NCI-H1417 treated with DMSO at 0.1 percent for 48 hours (cell line): ENCODE measurements at places on chromosomes 11 and 22.

DNA sequence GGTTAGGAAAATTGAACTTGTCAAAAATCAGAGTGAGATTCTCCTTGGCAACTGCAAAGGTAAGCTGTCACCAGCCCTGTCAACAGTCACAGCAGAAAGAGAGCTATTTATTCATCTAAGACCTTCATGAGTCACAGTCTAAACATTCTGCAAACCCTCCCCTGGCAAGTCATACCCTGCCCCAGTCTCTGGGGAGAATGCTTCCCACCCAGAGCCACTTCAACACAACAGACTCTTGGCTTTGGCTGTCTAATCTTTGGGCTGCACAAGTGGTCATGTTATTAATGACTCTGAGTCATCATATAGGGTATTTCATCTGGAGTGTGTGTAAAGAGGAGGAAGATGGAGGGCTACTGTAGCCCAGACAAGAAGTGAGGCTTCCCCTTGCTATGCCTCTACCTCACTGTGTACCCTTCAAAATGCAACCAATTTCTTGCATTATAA is 153.4 kb downstream of the CCDC34 start:
- DNase-seq = no peak

- DNase-seq = no peak
Observed at GRCh38 chr11:30447058-30447640, 124.2 kb downstream of the ARL14EP start.

- no peak for DNase-seq
Observed at GRCh38 chr11:76329084-76329648, 51.8 kb downstream of the THAP12 start.

DNA sequence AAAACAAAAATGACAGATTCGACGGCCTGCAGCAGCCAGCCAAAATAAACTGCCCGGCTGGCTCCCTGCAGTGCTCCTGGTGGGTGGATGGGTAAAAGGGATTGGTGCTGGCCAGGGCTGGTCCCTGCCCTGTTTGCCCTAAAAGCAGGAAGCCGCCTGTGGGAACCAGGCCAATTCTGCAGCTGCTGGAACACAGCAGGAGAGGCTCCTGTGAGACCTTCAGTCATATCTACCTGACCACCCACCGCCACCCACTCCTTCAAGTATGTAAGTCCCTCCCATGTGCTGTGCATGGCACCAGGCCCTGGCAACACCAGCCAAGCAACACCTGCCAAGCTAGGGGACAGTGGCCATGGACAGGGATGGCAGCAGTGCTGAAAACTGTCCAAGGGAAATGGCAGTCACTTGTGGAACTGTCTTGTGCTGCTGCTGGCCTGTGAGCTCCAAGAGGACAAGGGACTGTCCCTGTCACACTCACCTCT is 48.7 kb upstream of the ARFGAP3 start:
- DNase-seq = no peak

- no peak for DNase-seq
Observed at GRCh38 chr11:94760296-94760695, 7.9 kb upstream of the AMOTL1 start.

GRCh38 chr11:57148621-57149020 is 33.1 kb upstream of the LRRC55 start:
- DNase-seq = no peak

- no peak for DNase-seq
Observed at GRCh38 chr11:120467627-120468026, 43.9 kb upstream of the GRIK4 start.

DNA sequence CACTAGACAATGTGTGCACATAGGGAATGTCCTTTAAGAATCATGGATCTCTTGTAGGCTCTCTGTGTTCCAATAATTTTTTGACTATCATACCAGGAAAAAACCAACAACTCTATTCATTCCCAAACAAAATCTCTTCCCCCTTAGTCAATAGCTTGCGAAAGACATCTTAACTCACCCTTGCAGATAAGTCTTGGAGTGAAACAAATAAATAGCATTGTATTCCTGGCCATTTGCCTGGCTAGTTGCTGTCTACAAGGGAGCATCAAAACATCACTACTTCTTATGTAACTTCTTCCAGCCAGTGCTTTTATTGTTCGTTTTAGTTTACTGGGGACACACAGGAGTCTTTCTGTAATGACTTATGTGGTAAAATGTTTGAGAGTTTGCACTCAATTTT is 29.4 kb downstream of the SCN3B start:
- no peak for DNase-seq

DNA sequence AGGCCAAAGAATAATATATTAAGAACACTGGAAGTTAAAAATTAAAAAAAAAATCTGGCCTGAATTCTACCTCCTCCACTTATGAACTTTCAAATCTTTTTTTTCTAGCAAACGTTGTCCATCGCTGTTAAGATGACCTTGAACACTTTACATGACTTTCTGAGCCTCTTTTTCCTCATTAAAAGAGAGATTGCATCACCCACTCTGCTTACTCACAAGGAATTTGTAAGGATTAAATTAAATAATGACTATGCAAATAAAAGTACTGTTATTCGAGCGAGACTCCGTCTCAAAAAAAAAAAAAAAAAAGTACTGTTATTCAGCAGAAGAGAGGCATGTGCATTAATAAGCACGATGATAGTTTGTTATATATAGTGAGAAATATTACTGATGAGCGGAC is 285.1 kb upstream of the CCDC90B start:
- no peak for DNase-seq

DNA sequence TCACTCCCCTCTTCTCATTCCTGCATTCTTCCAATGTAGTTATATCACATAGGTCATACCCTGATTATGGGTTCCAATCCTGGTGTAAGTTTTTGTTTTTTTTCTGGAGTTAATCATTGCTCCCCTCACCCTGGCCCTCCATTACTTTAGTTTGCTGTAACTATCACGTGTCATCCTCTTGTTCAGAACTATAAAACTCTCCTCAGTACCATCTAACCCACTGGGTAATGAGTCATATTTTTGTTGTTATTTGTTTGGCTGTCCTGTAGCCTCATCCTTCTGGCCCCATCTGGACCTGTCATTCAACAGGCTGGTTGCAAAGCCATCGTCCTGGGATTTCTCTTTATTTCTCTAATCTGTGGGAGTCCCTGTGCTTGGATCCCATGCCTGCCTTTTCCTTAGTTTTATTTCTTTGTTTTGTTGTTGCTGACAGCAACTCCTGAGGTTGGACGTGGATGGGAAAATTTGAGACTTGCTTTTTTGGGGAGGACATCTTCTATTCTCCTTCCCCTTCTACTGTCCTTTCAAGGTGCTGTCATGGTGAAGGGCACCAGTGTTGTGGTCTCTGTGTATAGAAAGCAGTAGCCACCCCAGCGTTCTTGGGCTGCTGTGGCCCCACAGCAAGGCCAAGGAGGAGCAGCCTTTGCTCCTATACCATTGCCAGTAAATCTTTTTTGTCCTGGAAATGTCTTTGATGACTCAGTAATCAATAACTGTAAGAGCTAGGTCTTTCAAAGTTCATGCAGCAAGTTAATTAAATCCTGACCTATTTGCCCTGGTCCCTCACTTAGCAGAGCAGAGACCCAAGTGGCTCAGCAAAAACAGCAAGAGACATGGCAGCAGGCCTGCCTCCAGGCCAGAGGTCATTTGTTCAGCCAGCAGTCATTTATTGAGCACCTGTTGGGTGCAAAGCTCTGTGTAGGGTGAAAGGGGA is 82.5 kb downstream of the C22orf31 start:
- DNase-seq = no peak

DNA sequence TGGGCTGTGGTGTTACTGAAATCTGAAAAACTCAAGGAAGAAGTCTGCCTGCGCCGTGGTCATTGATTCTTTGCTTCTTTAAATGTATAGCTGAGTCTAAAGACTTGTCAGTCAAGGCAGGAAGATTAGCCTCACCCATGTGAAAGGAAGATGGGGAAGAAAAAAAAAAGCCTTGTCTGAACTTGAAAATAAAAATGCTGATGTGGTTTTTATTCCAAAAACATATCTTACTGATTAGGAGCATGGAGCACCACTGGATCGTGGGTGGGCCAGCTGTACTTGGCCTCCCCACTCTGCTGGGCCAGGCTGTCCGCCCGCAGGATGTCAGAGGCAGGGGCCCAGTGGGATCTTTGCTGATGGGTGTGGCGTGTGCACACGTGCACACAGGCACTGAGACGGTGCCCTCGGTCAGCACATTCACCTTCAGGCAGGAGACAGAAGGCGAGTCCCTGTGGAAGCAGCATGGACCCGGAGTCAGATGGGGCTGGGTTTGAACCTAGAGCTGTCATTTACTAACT is 111.9 kb downstream of the WNT7B start:
- DNase-seq = no peak

- no peak for DNase-seq
Observed at GRCh38 chr11:1060410-1060809, 14.3 kb upstream of the MUC2 start.

DNA sequence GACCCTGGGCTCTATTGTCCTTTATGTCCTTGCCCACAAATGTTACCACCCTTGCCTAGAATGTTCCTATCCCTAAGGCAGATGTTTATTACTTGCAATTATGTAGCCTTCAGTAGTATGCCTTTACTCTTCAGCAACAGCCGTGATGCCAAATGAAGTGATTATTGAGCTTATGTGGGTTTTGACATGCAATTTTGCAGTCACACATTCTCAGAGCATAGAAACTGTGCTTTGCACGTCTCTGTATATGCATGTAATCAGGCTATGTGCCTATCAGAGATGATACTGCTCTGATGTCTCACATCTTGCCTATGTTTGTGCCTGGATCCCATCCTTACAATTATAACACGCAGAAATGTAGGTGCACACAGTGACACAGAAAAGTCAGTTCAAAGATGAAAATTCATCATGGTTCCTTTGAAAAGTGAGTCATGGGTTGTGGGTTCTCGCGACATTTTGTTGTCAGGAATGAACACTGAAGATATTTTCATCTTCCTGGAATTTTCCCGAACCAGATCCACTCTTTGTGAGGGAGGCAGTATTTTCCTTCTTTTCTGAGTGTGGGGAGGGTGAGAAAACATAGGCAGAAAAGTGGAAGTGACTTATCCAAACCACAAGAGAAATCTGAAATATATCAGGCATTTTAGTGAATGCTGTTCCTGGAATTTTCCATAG is 81.1 kb downstream of the BMAL1 start:
- no peak for DNase-seq

- no peak for DNase-seq
Observed at GRCh38 chr11:122478986-122479385, 176.5 kb upstream of the UBASH3B start.

DNA sequence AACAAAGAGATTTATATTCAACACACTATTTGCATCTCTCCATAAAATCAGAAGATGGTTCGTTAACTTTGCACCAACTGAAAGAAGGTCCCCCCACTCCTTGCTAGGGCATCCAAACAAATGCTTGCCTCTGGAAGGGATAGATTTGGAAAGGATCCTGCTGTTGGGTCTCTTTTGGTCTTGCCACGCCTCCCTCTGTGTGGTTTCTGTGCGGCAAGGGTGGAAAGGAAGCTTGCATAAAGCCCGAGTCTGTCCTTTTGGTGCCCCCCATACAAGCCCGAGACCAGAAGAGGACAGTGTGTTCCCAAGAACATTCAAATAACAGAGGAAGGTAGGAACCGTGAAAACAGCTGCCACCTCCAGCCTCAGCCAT is 15.1 kb downstream of the SCGB1A1 start:
- no peak for DNase-seq

GRCh38 chr11:69884751-69885150 is 65.5 kb upstream of the FGF3 start:
- no peak for DNase-seq

DNA sequence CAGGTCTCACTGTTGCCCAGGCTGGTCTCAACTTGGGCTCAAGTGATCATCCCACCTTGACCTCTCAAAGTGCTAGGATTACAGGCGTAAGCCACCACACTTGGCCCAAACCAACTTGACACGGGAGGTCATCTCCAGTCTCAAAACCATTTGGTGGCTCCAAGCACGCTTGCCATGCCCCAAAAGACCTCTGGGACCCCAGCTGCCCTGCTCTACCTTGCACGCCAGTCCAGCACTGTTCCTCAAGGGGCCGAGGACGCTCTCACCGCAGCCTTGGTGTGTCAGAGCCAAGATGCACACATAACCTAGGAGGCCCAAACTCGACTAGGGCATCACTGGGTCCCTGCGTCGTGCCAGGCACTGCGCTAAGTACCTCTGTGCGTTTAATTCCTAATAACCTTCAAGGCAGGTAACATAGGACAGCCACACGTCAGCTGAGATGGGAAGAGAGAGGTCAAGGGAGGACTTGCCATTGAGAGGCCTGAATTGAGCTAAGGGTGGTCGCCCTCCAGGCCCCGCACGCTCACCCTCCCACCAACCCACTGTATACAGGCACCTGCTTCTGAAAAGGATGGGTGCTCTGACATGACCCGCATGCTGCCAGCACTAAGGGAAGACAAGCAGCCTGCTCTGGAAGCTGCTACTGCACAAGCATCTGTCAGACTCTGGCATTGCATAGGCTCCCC is 4.6 kb upstream of the GAS2L1 start:
- DNase-seq = no peak

GRCh38 chr11:30553521-30554110 is 32.5 kb downstream of the MPPED2 start:
- DNase-seq = no peak

DNA sequence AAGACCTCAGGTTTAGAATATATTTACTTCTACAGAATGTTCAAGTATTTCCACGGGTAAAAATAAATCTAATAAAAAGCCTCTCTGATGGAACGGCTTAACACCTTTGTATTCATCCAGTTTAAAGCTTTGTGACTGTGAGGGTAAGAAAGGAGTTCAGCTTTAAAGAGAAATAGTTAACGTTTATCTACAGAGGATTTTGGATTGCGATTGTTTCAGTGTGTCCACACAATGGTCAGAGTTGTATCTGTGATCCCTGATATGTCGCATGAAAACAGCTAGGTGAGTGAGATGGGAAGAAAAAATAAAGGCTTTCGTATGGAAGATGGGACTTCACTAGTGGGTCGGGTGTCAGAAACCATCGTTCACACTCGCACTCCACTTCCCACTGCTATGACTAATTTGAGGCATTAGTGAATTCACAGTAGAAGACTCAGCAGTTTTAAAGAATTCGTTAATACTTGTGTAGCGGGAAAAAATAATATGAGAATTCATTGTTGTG is 1.6 kb downstream of the APLP2 start:
- no peak for DNase-seq

GRCh38 chr11:72962717-72963116 is 148.5 kb downstream of the ATG16L2 start:
- DNase-seq = no peak

DNA sequence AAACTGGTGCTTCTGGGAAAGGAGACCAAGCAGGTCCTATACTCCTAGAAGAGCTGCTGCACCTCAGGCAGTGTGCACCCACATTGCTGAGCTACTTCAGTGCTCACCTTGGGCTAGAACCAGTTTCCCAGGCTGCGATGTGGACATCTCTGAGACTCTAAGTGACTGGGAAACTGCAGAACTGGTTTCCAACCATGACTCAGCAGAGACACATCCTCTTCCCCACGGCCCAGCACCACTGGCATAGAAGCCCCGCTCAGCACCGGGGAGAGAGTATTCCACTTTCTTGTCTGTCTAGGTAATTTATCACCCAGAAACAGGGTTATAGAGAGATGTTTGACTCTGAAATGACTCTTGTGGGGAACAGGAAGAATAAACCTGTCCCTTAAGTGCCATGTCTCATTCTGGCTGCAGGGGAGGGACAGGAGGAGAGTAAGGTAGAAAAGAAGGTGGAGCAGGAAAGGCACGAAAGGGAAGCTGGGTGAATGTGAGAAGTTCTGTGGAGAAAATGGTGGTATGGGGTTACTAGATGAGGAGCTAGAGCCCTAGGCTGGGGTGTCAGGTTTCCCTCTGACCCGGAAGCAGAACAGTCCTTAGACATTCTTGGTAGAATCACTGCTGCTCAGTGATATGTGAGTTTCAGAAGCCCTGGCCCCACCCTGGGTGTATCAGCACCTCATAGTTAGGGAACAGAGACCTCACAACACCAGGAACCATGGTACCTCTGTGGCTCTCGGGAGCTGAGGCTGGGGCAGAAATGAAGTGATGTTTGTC is 340.4 kb upstream of the NCAM1 start:
- no peak for DNase-seq

- no peak for DNase-seq
Observed at GRCh38 chr11:8018484-8019313, 31.6 kb downstream of the EIF3F start.
